Activated naive CD4-positive, alpha-beta T cell (primary cell): ENCODE measurements at places on chromosomes 11 and 22.

- peak; percentile 66 for DNase-seq
Measured at GRCh38 chr11:65524741-65525545, at the start of gene SCYL1. SCYL1 (plus strand) TSS chr11:65525083; CDS start chr11:65525154, 71 bp downstream.

- no peak for DNase-seq
Measured at GRCh38 chr11:47394322-47395222, 13.8 kb upstream of the SLC39A13 start.

DNA sequence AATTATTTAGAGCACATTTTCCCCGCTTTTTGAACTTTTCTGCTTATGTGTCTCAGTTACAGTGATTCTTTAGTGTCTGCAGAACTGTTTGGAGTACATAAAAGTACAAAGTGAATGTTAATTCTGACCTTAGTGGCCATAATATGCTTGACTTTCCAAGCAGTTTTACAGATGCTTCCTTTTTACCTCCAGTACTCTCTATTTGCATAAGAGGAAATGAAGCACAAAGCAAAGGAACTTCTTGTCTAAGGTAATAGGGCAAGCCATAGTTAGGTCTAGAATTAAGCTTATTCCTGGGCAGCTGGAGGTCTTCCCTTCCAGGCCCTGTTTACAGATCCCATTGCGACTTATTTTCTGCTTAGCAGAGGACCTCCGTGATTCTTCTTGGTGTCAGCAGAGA lies 3.6 kb downstream of the GTPBP1 start:
- DNase-seq: no peak

DNA sequence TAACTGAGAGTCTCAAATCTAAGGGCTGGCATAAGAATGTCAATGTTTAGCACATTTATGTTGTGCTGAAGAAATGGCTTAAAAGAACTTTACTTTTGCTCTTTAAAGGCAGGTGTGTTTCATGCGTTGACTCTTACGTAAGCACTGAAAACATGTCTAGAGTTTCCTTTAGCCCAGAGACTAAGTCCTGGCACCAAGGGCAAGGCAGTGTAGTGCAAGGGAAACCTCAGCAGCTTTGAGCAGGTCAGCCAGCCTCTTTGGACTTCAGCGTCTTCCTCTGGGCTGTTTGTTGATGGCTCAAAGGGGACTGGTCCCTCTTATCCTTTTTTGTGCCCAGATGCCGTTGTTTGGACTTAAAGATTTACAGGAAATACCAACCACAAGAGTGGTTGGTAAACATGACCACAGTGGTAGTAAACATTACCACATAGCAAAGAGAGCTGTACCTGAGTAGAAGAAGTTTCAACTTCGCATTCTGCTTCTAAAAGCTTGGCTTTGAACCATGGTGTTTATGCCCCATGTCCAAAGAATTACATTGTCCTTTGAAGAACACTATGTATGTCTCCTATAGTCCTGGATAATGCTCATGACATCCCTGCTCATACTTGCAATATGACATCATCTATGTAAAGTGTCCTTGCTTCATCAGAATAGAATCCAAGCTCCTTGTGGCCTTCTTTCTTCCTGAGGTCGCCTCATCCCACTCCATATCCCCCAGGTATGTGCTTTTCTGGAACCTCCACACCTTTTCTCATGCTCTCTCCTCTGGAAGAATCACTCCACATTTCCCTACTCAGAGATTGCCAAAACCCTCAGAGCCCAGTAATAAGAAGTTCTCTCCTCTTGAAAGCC lies 23.5 kb downstream of the TENM4 start:
- no peak for DNase-seq

- no peak for DNase-seq
Measured at GRCh38 chr11:34161812-34162492, 56.5 kb downstream of the NAT10 start.

GRCh38 chr11:86129740-86130540 lies 61.1 kb upstream of the PICALM start:
- no peak for DNase-seq

DNA sequence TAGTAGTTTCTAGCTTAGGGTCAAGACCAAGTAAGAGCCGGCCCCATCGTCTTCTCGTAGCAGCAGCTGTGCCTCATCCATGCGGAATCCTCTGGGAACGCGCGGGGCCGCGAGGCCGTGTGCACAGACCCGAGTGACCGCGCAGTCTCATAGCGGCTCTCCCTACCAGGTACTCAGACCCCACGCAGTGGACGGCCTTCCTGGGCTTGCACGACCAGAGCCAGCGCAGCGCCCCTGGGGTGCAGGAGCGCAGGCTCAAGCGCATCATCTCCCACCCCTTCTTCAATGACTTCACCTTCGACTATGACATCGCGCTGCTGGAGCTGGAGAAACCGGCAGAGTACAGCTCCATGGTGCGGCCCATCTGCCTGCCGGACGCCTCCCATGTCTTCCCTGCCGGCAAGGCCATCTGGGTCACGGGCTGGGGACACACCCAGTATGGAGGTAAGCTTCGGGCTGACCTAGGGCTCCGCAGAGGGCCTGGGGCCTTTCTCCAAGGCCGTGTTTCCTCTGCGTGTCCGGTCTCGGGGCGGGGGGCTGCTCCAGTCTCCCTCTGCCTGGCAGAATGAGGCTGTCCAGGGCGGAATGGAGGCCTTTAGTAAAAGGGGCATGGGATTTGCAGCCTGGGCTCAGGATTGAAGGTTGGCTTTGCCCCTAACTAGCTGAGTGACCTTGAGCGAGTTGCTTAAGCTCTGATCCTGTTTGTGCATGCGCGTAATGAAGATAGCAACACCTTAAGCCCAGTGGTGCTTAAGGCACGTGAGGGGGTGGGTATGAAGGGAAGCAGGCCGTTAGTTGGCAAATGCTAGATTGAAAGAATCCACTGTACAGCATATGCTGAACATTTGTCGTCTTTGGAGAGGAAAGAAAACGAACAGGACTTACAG lies 48.9 kb downstream of the ST14 start:
- DNase-seq: no peak

DNA sequence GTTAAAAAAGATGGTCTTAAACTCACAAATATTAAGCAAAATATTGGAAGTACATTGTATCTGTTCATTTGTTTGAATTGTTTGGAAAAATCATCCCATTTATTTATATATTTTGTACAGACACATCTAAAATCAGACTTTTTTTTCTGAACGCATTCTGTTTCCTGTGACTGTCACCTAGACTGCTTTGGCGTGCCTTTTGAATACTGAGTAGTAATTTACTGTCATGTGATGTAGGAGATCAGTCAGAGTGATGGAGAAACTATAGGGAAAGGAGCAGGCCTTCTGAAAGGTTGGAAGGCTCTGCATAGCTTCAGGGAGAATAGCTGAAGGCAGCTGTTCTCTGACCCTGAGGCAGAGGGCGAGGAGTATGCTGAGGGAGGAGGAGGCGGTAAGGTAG lies 452.0 kb upstream of the ARHGAP42 start:
- DNase-seq: no peak

DNA sequence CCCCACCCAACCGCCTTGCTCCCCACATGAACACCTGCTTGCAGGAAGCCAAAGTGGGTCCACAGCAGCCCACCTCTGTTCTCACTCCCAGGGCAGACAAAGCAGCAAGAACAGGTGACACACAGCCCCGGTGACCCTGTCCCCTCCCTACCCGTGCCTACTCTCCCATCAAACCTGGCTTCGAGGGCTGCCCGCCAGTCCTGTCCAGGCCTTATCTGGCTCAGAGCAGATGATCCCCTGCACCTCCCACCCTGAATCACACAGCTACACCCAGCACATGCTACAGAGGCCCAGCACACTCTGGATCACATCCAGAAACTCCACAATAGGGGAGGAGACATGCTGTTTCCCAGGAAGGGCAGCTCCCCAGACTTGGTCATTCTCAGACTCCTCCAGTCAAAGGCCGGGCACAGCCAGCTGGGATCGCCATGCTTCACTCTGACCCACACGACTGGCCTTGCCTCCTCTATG lies 6.2 kb upstream of the RGL4 start:
- no peak for DNase-seq

- no peak for DNase-seq
Measured at GRCh38 chr11:121596195-121597155, 143.7 kb upstream of the SORL1-AS1 start.

- DNase-seq: no peak
Measured at GRCh38 chr11:124732230-124732629, 7.5 kb upstream of the NRGN start.

GRCh38 chr11:121439337-121439736 lies 12.8 kb upstream of the SORL1 start:
- no peak for DNase-seq

DNA sequence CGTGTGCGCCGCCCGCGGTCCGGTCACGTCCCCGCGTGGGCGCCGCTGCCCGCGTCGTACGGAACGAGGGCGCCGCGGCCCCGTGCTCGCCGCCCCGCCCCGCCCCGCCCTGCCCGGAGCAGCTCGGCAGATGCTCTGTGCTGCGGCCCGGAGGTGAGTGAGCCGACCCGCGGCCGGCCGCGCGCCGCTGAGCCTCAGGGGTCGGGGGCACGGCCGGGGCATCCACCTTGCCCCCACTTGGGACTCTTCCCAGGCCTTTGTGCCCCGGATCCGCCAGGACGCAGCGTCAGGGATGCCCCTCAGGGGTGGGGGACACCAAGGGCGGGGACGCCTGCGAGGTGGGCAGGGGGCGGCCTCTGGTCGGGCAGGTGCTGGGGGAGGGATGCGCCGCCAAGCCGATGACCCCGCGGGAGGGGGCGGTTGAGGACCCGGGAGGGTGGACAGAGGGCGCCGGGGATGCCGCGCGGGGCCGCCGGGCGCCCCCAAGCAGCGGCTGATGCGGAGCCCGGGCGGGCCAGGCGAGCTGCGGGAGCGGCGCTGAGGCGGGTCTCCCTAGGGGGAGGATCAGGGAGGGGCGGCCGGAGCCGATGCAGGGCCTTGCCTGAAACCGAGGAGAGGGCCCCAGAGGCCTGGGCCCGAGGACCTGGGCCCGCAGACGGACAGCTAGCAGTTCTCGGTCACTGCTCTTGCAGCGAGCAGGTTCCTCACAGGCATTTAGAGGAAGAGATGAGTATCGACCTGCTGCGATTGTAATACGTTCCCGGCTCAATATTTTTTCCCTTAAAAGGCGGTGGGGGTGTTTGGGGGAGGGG lies at the start of gene GNAZ:
Gene GNAZ (plus strand): TSS at position 102 of the 812 bp plus-strand sequence. CDS start 25,177 bp downstream, outside the sequence.
- peak; percentile 55 for DNase-seq

GRCh38 chr22:27971926-27972325 lies 52.9 kb upstream of the PITPNB start:
- no peak for DNase-seq

- DNase-seq: no peak
Measured at GRCh38 chr11:123573286-123573685, 81.1 kb downstream of the SCN3B start.

DNA sequence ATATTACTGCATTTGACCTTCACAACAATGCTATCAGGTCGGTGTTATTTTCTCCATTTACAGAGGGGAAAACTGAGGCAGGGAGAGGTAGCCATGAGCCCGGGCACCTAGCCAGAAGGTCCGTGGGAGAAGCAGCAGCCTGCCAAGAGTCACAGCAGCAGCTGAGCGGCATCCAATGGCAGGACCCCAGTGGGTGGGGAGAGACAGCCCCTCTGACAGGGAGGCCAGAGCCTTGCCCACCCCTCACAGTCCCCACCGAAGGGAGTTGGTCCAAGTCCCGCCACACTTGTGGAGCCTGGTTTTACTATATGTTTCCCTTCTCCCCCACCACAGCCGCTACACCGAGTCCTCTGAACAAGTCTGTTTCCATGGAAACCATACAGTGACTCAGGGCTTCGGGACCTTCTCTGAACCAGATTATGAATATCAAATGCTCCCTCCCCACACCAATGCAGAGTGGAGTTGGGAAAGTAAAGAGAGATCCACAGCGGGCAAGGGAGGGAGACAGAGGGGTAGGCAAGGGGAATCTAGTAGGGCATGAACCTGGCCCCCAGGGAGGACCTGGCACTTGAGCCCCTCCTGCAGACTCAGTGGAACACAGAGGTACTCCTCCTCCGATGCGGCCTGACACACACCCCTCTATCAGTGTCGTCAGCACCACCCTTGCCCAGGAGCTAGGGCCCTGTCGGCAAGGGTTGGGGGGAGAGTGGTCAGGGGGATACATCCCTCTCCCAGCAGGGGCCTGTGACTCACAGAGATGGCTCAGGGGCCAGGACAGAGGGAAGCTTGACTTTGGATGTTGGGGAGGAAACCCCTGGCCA lies 2.5 kb downstream of the CHST1 start:
- no peak for DNase-seq

DNA sequence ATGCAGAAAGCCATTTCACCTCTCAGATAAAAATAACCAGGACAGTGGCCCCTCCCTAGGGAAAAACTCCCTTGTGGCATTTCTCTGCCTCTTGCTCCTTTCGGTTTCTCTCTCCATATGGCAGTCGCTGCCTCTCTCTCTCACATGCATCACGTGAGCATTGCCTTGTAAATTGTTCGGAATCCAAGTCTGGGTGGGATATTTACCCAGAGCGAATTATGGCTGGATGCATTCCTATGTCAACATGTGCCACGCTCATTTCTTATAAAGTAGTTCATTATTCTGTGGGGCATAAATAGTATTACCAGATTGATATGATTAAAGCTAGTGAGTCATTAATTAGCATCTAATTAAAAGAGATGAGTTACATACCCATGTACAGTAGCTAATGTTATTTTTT lies 392.9 kb downstream of the INSC start:
- no peak for DNase-seq

DNA sequence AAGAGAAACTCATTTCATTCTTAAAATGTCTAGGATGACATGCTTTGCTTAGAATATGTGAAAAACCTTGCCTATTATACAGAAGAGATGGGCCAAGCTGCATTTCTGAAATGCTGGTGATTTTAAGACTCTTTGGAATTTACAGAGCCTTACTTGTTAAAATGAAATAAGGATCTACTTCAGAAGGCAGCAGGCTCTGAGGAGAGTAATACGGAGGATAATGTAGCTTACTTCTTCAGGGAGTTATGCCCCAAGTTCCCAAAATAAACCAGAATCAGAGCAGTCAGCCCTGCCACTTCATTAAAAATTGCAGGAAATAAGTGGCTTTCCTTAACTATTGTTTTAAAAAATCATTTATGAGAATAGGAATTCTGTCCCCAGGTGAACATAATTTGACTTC lies 1000.3 kb upstream of the RAG2 start:
- no peak for DNase-seq

DNA sequence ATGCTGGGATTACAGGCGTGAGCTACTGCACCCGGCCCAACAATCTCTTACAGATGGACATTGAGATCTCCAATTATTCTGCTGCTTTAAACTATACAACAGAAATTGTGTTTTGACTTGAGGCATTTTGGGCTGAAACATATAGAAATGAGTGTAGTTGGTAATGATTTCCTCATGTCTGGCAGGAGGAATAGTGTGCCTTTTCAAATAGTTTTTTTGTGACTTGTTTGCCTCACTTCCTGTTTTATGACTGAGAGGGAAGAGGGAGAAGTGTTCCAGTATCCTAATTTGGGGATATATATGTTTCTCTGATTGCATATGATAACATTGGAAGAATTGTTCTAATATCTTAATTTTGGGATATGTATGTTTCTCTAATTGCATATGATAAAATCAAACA lies 40.2 kb downstream of the EP300 start:
- DNase-seq: no peak
